ENCODE measurements at places on chromosomes 12 and 14.

GRCh38 chr12:66035288-66035966 is 95.1 kb downstream of the LLPH start:
- no peak for DNase-seq

DNA sequence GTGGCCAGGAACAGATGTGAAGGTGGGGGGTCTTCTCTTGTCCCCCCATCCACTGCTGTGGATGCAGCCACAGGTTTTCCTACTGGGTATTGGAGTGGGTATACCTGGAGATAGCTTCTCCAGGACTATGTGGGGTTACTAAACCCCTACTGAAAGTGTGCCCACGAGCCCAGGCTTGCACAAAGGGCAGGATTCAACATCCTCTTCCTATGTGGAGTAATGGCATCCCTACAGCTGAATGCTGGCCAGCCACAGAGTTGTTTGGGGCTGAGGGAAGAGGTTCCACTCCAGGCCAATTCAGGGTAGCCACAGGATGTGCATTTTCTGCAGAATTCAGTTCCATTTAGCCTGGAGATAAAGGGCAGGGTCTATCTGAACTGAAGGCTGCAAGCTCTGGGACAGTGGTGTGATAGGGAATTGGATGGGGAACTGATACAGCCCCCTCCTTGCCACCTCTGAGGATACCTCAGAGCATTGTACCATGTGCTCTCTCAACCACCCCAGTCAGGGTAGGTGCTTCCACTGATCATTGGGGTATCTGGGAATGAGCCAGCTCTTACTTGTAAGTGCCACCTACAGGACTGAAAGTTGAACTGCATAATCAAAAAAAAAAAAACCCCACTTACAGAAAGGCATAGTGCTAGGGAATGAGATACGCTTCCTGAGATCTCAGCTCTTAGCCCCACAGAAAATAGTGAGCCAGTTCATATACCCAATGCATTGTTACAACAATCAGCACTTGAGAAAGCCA is 187.1 kb downstream of the KITLG start:
- no peak for DNase-seq

DNA sequence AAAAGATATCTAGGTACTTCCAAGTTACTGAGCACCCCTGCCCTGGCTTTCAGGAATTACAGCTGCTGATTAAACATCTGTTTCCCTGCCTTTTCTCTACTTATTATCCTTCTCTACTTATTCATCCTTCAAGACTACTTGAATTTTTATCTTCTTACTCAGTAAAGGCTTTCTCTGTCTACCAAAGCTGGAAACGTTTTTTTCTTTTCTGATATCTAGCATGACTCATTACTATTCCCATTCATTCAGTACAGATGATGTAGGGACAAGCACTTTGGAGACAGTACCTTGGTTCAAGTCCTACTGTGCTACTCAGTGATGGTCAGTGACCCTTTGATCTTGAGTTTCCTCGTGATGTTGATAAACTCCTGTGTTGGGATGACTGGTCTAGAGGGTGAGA is 848.7 kb downstream of the NRXN3 start:
- no peak for DNase-seq

DNA sequence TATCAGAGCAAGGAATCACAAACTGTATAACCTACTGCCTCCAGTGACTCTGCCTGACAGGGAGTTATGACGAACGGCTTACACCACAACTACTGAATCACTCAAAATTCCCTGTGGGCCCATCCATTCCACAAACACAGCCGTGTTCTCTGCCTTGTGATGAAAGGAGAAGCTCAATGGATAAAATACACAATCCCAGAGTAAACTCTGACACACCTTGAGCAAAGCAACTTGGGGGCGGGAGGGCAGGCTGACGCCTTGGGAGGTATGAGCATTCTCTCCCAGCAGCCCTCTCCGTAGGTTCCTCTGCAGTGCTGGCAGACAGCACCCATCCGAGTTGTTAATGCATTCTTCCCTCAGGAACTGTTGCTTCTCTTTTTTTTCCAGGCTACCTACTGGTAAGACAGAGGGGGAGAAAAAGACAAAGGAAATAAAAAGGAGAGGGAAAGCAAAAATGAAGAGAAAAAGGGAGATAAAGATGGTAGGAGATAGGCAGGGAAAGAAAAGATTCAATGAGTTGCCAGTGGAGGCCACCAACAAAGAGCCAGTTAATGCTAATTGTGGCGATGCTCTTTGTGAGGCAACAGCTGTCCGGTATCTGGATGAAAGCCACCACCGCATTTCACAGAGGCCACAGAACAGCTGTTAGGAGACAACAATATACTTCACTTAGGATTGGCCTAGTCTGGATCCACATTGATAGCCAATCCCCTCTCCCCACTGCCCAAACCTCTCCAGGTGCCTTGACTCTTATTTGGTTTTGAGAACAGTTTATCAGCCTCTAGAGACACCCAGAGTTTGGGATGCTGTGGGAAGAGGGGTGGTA is 4.7 kb upstream of the DIO2 start:
- no peak for DNase-seq

DNA sequence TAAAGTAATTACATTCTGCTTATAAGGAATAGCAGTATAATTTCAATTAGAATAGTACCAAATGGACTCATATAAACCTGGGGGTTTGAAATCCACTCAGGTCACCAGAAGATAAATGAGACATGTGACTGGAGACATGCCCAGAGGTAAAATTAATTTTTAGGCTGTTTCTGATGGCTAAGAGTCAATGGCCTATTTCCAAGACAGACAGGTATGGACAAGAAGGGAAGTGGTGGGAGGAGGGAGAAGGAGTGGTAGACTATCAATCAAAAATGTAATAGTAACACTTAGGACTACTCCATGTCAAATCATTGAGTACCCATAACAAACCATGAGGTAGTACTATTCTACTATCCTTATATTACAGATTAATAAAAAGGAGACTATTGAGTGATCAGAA is 544.0 kb downstream of the GALC start:
- DNase-seq, result no peak

GRCh38 chr12:3884671-3885070 is 11.5 kb upstream of the PARP11 start:
- no peak for DNase-seq

DNA sequence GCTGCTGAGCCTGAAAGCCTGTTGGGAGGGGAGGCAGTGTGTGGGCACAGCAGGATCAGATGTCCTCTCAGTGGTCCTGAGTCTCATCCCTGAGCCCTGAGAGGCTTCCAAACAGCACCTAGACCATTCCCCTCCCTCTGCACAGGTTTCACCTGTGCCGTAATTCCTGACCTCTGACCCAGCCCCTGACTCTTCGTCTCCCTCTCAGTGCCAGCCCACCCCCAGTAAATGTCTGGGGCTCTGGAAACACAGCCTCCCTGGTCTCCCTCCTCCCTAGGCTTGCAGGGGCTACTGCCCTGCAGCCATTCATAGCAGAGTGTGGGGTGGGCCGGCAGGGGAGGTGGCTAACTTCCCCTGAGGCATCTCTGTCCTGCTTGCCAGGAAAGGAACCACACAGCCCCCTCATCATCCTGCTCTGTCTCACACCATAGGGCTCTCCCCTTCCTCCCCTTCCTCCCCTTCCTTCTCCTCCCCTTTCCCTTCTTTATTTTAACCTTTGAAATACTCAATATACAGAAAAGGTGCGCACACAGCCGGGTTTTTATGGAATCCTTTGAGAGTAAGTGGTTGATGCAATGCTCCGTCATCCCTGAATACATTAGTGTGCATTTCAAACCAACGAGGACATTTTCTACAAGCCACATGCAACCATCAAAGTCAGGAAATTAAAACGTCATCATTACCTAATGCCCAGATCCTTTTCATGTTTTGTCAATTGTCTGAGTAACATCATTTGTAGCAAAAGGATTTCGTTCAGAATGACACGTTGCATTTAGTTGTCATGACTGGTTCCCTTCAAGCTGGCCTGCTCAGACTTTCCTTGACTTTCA is 67.0 kb downstream of the PRMT8 start:
- no peak for DNase-seq

GRCh38 chr12:1839956-1840951 is 19.9 kb downstream of the LRTM2 start:
- no peak for DNase-seq

DNA sequence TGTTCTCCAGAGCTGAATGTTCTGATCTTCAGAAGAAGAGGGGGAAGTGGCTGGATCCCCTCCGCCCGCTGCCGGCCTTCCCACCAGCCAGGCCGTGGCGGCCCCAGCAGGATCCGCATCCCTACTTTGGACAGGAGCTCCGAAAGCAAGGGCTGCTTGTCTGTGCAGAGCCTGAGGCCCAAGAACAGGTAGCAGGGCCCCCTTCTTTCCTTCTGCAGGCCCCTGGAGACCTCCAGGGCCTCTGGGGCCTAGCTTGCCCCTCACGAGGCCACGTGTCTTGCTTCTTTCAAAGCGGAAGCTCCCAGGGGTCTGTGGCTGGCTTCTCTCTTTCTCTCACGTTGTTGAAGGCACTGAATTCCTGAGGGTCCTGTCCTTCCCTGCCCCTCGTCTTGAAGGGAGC is 13.2 kb downstream of the PGF start:
- DNase-seq, result no peak

- no peak for DNase-seq
Observed at GRCh38 chr14:95026851-95027463, 130.4 kb downstream of the DICER1 start.

DNA sequence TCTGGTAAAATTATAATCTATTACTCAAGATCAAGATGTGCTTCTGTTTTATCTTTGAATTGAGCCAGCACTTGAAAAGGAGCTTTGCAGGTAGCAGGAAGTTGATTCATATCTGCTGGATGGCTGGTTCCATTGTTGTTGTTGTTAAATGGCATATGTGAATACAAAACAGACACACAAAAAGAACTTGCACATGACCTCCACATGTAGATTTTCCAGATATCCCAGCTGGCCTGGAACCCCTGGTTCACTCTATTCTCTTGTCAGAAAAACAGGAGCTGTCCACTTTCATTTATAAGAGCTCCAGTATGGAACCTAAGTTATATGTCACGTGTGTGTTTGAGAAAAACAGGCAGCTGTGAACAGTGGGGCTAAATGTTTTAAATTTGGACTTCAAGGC is 273.9 kb downstream of the TMEM132D start:
- DNase-seq, result no peak

All from activated CD8-positive, alpha-beta T cell treated with anti-CD3 and anti-CD28 coated beads for 36 hours (primary cell).